ENCODE measurements at places on chromosomes 7 and 10. TPM values are rescaled to one million over a fixed set of nuclear protein-coding genes. Genes with fewer than 3 reads are reported as not detected.

GRCh38 chr7:105496521-105496920, 25.6 kb downstream of the PUS7 start:
- H3K4me3 ChIP-seq: no peak overlapping the region
- H3K27me3 ChIP-seq: no peaks in the 10 kb centered on the region
- H3K4me1 ChIP-seq: peaks cover 12% of the 10 kb centered on the region
- no peak for DNase-seq
- H3K27ac ChIP-seq: peak overlapping the region; percentile 74
- H3K36me3 ChIP-seq: peaks cover 17% of the 10 kb centered on the region

DNA sequence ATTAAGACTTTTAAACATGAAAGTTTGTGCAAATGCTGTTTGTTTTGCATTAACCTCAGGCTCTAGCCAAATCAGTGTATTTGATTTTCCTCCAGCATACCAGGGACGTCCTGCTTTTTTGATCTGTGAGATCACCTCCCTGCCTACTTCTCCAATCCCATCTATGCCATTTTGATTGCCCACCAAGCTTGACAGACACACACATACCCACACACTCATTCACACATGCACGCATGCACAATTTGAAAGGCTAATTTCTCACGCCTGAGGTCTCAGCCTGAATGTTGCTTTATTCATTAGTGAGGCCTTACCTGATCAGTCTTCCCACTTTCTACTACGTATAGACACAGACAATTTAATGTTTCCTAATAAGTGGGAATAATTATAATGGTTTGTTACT, 53.5 kb downstream of the CDK13 start:
- no peaks in the 10 kb centered on the region for H3K27me3 ChIP-seq
- no peak for DNase-seq
- H3K4me3 ChIP-seq: no peak overlapping the region
- no peak overlapping the region for H3K27ac ChIP-seq
- peaks cover 23% of the 10 kb centered on the region for H3K36me3 ChIP-seq

- H3K27me3 ChIP-seq: no peaks in the 10 kb centered on the region
- H3K4me1 ChIP-seq: peaks cover 31% of the 10 kb centered on the region
- H3K36me3 ChIP-seq: no peaks in the 10 kb centered on the region
- no peak overlapping the region for H3K27ac ChIP-seq
- DNase-seq: no peak
- no peak overlapping the region for H3K4me3 ChIP-seq
Observed at GRCh38 chr7:106545275-106545674, 115.7 kb downstream of the CCDC71L start.

DNA sequence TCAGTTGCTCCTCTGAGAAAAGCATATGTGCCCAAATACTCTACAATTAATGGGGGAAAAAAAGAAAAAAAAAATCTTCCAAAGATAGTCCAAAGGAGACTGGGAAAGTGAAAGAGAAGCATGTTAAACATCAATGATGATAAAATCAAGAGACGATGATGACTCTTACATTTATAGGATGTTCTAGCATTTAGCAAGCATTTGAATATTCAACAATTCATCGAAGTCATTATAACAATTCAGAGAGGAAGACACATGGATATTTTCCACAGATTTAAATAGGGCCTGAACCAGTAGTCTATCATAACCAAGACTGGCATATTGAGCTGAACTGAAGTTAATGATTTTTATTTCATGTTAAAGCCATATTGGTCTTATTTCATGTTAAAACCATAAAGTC, 528.4 kb downstream of the INHBA start:
- no peak for DNase-seq
- H3K36me3 ChIP-seq: peaks cover 2% of the 10 kb centered on the region
- H3K27ac ChIP-seq: no peak overlapping the region
- no peak overlapping the region for H3K4me3 ChIP-seq

DNA sequence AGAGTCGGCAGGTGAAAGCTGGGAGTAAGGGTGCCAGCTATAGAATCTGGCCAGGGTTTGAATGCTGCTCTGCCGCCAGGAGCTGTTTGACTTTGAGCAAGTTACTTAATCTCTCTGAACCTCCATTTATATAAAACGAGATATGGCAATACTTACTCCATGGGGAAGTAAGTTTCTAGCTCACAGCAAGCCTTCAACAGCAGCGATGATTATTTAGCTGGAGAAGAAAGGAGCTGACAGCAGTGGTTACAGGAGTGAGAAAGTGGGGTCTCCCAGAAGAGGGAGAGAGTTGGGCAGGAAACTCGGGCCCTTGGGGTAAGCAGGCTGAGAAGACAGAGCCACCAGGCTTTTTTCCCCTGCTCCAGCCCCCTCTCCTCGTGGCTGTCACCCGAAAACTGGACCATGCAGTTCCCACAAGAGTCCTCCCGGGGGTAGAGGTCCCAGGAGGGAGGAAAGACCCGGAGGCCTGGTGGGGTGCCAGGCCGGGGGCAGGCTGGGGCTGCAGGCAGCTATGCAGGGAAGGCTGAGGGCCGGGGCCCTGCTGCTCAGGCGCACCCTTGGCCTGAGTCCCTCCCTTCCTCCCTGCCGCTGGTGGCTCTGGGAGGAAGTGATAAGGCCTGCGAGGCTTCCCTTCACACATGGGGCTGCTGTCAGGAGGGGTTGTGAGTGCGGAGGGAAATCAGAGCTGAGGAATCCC, 3.5 kb downstream of the NOS3 start:
- no peaks in the 10 kb centered on the region for H3K4me1 ChIP-seq
- H3K36me3 ChIP-seq: no peaks in the 10 kb centered on the region
- DNase-seq: no peak
- no peak overlapping the region for H3K4me3 ChIP-seq
- no peaks in the 10 kb centered on the region for H3K27me3 ChIP-seq

DNA sequence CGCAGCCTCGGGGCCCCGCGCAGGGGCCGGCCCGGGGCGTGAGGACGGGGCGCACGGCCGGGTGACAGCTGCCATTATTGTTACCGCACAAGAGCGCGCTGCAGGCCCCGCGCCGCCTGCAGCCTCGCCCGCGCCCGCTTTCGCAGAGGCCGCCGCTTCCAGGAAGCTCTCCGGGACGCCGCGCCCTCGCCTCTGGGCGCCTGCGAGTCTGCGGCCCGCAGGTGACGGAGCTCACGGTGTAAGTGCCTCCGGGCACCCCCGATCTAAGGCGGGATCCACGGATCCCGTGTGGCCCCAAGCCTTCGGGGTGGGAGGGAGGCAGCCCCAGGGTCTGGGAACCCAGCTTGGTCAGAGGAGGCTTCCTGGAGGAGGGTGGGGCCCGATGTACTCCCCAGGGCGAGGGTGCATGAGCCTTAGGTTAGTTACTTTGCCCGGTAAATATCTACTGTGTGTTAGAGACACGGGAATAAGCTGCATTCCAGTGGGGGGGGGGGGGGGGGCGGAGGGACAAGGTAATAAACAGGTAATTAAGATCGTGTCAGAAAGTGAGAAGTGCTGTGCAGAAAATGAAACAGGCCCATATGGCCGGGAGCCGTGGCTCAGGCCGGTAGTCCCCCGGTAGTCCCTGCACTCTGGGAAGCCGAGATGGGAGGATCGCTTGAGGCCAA, 638 bp downstream of the IQCE start:
- no peak for DNase-seq
- H3K4me1 ChIP-seq: peaks cover 28% of the 10 kb centered on the region
- peaks cover 3% of the 10 kb centered on the region for H3K36me3 ChIP-seq
- H3K27me3 ChIP-seq: no peaks in the 10 kb centered on the region
- H3K4me3 ChIP-seq: peak overlapping the region; percentile 72

GRCh38 chr10:124477614-124478363, 16.2 kb downstream of the LHPP start:
- no peak overlapping the region for H3K27ac ChIP-seq
- DNase-seq: no peak
- no peaks in the 10 kb centered on the region for H3K36me3 ChIP-seq
- no peaks in the 10 kb centered on the region for H3K4me1 ChIP-seq

DNA sequence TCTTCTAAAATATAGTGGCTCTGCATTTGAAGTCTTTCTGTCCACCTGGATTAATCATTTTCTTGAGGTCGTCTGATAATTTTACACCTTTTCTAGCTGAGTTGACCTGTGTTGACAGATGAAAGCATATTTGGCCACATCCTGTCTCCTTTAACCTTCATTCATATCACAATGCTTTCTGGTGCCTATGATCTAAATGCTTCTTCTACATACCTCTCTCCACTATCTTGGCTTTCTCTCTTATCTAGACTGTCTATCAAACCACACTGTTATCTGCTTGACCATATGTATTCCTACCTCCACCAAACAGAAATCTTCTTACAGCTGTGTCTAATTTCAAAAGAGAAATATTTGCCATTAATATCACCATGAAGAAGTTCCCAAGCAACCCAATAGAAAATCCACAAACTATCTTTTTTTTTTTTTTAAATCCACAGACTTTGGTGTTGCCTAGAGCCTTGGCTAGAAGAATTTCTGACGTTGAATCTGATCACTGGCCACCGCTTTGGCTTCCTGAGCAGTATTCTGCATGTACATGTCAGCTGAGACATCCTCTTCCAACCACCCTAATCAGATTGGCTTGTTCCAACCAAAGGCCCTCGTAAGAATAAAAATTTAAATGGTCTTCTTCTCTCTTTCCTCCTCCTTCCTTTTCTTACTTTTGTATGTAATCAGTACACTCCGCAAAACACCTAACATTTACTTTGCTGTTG, 66.3 kb upstream of the SP4 start:
- no peak overlapping the region for H3K27ac ChIP-seq
- H3K4me3 ChIP-seq: no peak overlapping the region
- no peaks in the 10 kb centered on the region for H3K27me3 ChIP-seq
- no peak for DNase-seq
- no peaks in the 10 kb centered on the region for H3K36me3 ChIP-seq

GRCh38 chr7:157004521-157005455, 5.7 kb downstream of the MNX1 start:
- H3K27me3 ChIP-seq: peaks cover 67% of the 10 kb centered on the region
- H3K4me1 ChIP-seq: peaks cover 26% of the 10 kb centered on the region
- no peak overlapping the region for H3K27ac ChIP-seq
- H3K36me3 ChIP-seq: no peaks in the 10 kb centered on the region

GRCh38 chr7:26813432-26813831, 51.0 kb downstream of the SKAP2 start:
- H3K36me3 ChIP-seq: no peaks in the 10 kb centered on the region
- no peak for DNase-seq
- no peaks in the 10 kb centered on the region for H3K4me1 ChIP-seq
- no peak overlapping the region for H3K4me3 ChIP-seq

- no peak overlapping the region for H3K4me3 ChIP-seq
- peaks cover 10% of the 10 kb centered on the region for H3K27me3 ChIP-seq
- no peak for DNase-seq
- H3K27ac ChIP-seq: no peak overlapping the region
Observed at GRCh38 chr10:97896756-97897358, 47.2 kb downstream of the GOLGA7B start.

DNA sequence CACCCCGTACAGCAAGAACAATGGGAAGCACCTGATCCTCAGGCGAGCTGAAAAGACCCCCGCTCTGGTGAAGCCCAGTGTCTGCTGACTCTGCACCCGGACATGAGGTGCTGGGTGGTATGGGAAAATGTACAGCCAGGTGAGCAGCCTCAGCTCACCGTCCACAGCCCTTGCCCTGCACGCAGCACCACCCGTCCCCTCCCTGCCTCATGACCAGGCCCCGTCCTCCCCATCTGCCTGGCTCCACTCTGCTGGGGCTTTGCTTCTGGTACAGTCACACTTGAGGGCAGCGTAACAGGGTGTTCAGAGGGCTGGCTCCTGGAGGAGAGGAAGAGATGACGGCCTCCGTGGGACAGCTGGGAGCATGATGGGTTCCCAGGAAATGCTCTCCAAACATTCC, 49.1 kb downstream of the NCAPG2 start:
- no peak for DNase-seq
- H3K36me3 ChIP-seq: peaks cover 13% of the 10 kb centered on the region
- no peak overlapping the region for H3K27ac ChIP-seq
- H3K4me1 ChIP-seq: peaks cover 17% of the 10 kb centered on the region
- H3K27me3 ChIP-seq: no peaks in the 10 kb centered on the region
- no peak overlapping the region for H3K4me3 ChIP-seq

DNA sequence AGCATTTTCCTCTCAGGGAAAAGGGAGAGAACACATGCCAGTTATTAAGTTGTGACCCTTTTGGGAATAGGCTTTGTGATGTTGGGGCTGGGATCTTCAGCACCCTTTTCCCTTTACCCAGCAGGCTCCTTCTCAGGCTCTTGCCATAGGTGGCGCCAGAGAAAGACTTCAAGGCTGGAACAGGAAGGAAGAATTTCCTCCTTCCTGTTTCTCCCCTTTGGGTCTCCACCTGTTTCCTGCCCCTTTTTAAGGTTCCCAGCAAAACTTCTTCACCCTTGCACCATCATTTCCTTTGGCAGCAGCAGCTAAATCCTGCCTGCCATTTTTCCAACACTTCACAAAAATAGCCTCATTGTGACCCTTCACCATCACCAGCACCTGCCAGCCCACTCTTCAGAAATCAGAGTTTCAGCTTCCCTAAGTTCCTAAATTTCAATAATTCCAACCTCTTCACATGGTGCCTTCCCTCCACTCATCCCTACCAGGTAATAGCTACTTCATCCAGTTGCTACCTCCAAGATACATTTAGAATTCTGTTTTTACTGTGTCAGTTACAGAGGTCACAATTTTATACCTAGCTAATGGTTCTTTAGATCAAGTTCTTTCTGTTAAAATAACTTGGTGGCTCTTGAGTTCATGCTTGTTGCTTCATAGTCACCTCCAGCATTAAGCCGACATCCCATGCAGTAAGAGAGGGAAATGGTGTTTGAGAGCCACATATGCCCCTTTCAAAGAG, 22.4 kb upstream of the FOXK1 start:
- no peaks in the 10 kb centered on the region for H3K27me3 ChIP-seq
- no peak for DNase-seq
- H3K27ac ChIP-seq: no peak overlapping the region
- H3K36me3 ChIP-seq: peaks cover 9% of the 10 kb centered on the region

COL26A1 gene
- 128 TPM for total RNA-seq

SEMA3E gene
- total RNA-seq: 1.6 TPM

ODAD2 gene
- 2.8 TPM for total RNA-seq

MNX1 gene
- total RNA-seq: not detected

CLEC5A gene
- total RNA-seq: not detected

CTAGE6 gene
- total RNA-seq: 0.60 TPM

BAIAP2L1 gene
- 10.9 TPM for total RNA-seq
